ENCODE measurements at places on chromosomes 1 and 21.

DNA sequence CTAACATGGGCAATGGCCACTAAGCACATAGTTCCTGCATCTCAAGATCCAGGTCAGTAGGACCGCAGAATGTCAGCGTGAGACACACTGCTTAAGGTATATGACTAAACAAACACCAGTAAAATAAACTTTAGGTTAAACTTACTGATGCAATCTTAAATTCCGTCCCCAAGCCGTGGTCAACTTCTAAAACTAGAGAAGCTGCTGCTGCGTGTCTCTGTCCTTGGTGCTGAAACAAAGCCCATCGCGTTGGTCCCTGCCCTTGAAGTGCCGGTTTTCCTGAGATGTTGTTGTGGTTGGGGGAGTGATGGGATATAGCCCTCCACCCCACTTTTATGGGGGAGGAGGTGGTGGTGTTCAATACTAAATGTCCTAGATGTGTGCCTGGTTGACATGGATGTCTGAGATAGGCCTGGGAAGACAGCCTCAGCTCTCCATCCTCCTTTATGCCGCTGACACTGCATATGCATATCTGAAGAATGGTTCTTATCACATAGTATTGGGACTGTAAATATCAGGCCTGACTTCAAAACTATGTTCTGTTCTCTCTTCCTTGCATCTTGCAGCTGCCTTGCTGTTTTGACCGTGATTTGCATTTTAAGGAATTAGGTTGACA lies 72.0 kb upstream of the KCNA3 start:
- peak; percentile 43 for DNase-seq

DNA sequence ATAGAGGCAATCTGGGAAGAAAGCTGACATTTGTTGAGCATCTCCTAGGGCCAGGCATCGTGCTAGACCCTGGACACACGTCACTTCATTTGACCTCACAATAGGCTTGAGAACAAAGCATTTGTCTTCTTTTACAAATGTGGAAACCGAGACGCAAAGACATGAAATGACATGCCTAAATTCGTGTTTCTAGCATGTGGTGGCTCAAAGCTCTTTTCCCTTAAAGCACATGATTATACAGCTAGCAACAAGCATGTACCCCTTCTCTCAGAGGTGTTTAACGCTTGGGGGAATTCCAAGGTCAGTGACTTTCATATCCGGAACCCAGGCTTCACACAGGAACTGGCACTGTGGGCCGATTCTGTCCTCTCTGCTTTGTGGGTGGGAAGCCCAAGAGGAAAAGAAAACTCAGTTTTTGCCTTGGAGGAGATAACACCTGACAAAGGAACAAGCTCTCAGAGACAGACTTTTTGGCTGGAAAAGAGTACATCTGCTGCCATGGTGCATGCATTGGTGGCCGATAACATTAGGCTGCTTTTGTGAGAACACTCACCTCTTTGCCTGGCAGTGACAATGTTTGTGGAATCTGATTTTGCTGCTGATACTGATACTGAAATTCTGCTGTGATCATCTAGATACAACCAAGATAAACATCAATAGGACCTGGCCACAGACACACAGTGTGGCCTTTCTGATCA lies 15.4 kb upstream of the CD2 start:
- peak; percentile 34 for DNase-seq

DNA sequence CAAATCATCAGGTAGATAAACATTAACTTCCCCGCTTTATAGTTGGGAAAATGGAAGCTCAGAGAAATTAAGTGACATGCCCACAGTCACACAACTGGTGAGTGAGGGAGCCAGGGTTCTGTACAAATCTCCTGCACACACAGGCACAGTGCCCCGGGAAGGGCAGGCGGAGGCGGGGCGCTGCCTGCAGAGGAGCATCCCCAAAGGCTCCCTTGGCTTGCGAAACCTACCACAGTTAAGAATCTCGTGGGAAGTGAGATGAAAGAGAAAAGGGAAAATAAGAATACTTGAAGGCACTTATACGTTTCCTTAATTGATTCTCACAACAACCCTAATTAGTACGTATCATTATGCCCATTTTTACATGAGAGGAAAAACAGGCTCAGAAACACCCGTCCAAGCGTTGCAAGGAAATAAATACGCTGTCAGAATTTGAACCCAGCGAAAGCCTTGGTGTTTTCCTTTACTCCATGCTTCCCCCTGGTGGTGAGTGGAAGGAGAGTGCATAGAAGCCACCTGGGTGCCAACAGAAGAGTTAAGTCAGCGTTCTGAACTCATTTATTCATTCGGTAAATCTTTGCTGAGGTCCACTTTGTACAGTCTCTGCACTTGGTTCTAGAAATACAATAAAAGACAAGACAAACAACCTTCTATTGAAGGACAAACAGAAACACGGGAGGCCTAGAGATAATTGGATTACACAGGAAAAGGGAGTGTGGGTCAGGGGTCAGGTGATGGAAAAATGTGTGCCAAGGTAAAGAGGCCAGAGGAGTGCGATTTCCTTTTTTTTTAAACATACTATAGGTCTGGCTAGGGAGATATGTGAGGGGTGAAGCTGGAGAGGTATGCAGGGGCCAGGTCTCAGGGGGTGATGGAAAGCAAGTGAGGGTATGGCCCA lies 28.4 kb downstream of the ACP6 start:
- DNase-seq, result peak; percentile 30

GRCh38 chr1:20359451-20360330 lies 69.0 kb downstream of the VWA5B1 start:
- DNase-seq, result no peak

DNA sequence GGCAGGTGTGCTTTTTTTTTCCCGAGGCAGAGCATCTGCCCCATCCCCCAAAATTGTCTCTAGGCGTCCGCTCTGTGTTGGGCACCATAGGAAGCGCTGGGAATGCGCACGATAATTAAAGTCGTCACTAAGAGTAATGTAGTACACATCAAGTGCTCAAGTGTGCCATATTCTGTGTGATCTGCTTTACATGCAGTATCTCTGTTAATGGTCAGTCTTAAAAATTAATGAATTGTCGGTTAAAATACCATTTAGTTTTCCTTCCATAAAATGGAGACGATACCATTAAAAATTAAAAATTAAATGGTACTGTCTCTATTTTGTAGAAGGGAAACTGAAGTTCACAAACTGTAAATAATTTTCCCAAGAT lies 544 bp upstream of the CCT8 start:
- no peak for DNase-seq

DNA sequence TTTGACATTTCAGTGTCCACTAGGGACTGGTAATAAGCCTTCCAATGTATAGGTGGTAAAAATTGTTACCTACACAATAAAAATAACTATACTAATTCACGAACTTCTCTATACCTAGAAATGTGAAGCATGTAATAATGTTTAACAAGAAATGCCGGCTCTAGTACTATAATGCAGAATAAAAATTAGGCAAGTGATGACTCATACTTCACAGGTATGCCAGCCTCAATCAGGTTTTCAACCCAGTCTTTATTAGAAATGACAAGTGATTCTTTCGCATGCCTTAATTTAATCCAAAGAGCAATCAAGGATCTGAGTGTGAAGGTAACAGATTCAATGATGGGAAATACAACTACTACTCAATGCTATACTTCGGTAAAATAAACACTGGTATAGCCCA lies 134.9 kb downstream of the RERE start:
- no peak for DNase-seq

- DNase-seq, result no peak
These were observed 334.7 kb upstream of the PRMT6 start for GRCh38 chr1:106721790-106722189.

DNA sequence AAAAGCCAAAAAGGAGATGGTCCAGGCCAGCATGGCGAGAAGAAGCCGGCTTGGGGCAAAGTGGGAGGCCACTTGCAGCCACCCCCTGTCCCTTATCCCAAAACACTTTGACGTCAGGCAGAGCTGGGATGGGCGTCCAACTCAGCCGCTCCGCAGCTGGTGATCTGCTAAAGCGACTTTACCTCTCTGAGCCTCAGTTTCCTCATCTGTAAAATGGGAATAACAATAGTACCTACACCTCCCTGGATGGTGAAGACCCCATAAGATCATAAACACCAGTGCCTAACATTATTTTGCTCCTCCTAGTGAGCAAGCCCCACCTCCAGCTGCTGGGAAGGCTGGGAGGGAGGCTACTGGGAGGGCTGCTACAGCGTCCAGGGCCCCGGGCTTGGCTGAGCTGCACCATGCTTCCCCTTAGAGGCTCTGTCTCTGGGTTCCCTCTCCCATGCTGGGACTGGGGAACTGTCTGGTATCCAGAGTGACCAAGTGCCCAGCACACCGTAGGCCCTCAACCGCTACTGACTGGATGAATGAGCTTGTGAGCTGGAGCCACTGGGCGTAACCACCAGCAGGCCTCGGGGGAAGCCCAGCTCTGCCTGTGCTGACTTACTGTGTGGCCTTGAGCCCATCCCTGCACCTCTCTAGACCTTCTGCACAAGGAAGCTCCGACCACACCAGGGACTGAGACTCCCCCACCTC lies 18.3 kb downstream of the IFFO2 start:
- no peak for DNase-seq

DNA sequence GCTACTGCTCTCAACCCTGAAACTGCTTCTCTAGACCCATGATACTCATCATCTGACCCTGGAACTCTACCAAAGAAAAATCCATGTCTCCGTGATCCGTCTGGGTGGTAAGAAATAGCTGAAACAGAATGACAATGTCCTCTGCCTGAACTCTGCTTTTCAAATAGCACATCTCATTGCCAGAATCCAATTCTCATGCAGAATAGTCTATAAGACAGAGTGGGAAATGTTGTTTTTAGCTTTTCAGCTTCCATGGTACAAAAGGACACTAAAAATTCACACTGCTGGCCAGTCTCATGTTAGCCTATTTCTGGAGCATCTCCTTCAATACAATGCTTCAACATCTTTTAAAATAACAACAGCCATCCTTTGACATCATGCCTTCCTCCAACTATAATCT lies 1355.8 kb upstream of the PRMT6 start:
- no peak for DNase-seq

DNA sequence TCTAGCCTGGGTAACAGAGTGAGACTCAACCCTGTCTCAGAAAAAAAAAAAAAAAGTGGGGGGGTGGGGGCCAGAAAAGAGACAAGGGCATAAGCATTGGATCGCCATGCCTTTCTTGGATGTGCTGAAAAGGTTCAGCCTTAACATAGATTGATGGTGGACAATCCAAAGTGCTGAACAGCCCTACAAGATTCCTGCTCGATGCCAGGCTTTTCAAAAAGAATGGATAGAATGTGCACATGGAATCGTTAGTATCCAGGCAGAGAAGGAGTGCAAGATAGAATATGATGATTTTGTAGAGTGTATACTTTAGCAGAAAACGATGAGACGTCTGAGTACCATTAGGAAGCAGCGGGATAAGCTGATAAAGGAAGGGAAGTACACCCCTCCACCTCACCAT lies 10.9 kb upstream of the COA7 start:
- DNase-seq, result no peak

GRCh38 chr1:117834416-117834815 lies 95.0 kb downstream of the GDAP2 start:
- DNase-seq, result no peak

DNA sequence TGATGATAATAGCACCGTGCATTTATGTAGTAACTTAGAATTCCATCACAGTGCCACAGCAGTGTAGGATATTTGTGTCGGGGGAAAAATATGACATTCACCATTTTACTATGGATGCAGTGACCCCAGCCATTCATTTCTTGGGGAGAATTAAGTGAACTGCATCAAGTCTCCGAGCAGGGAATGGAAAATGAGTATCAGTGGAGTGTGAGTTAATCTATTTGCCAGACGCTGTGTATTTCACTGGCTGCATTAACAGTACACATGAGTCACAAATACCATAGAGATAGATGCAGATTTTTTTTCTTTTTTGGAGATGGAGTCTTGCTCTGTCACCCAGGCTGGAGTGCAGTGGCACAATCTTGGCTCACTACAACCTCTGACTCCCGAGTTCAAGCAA lies 33.8 kb upstream of the SLC45A1 start:
- DNase-seq, result no peak

DNA sequence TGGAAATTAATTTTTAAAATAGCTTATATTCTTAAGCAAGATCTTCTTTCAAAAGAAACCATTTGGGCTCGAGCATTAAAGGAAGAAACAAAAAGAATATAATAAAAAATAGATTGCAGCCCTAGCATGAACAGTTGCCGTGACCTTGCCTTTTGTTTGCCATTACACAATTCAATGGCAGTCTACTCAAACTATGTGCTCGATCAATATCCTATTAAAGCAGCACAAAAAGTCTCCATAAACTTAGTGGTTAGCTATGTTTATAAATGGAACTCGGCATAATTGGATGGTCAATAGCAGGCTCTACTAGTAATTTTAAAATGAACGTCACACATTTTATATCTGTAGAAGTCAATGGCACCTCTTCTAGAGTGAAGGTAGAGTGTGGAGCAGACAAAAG lies 256.5 kb downstream of the NFIA start:
- DNase-seq, result no peak

DNA sequence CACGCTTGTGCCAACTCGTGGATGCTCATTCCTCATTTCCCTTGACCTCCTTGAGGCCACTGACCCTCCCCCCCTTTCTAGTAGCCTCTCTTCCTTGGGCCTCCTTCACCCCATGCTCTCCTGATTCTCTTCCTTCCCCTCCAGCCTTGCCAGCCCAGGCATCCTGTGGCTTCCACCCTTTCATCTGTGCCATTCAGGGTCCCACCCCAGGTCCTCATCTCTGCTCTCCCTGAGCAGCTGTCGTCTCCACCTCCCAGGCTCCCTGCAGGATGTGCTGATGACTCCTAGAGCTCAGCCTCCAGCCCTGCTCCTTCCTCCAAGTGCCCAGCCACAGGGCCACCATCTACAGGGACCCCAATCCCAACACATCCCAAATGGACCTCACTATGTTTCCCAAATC lies 197.4 kb downstream of the GRIK3 start:
- no peak for DNase-seq

GRCh38 chr1:186210258-186210657 lies 164.8 kb downstream of the TPR start:
- no peak for DNase-seq

- no peak for DNase-seq
These were observed 210.6 kb downstream of the ROR1 start for GRCh38 chr1:63984257-63984929.

GRCh38 chr1:200437556-200438203 lies 27.8 kb upstream of the ZNF281 start:
- no peak for DNase-seq

DNA sequence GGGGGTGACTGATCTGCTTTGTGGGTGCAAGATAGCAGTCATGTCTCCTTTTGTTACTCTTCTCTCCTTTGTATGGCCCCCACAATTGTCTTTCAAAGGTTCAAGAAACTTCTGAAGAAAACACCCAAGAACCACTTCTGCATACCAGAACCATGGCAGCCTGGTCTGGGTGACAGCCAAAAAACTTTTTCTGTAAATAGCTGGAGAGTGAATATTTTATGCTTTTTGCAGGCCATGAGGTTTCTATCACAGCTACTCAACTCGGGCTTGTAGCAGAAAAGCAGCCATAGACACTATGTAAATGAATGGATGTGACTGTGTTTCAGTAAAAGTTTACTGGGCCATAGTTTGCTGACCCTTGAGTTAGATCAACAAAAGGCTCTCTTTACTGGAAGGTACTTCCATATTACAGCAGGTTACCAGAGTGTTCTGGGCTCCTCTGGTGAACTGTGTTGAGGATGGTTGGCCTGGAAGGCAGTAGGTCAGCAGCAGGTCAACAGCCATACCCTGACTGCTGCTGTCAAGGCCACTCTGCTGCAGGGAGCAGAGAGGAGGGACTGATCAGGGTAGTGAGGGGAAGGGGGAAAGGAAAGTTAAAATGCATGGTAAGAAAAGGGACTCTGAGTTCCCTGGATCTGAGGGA lies 116.4 kb downstream of the GDAP2 start:
- no peak for DNase-seq

- no peak for DNase-seq
These were observed 111.3 kb upstream of the SLC44A3 start for GRCh38 chr1:94708811-94709210.

GRCh38 chr1:12615865-12616708 lies 1.9 kb downstream of the DHRS3 start:
- DNase-seq, result no peak
